ENCODE measurements at places on chromosomes 11 and 22.

DNA sequence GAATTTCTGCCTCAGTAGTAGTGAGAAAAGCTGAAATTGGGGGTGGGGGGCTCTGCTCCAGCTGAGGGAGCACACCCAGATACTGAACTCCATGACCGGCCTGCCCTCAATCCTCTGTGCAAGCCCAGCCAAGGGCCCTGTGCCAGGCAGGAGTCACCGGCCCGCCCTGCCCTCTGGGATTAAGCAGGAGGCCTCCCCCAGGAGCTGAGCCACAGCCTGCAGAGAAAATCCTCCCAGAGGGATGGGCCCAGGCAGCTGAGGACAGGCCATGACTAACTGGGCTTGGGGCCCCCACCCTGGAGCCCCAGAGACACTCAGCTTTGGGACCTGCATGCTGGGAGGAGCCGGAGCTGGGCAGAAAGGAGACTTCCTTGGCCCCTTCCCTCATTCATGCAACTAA, 48.8 kb downstream of the MN1 start:
- peak; percentile 93 for DNase-seq

- DNase-seq, result no peak
These were observed 631.4 kb upstream of the B3GAT1 start for GRCh38 chr11:135043434-135043833.

DNA sequence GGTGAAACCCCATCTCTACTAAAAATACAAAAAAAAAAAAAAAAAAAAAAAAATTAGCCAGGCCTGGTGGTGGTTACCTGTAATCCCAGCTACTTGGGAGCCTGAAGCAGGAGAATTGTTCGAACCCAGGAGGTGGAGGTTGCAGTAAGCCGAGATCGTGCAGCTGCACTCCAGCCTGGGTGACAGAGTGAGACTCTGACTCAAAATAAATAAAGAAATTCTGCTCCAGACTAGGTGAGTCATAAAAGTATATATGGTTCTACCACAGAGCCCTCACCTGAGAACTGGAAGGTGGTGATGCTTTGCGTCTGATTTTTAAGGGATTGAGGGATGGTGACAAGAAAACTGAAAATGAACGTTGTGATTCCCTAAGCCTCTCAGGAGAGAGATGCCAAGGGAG, 58.4 kb downstream of the NTM start:
- no peak for DNase-seq

DNA sequence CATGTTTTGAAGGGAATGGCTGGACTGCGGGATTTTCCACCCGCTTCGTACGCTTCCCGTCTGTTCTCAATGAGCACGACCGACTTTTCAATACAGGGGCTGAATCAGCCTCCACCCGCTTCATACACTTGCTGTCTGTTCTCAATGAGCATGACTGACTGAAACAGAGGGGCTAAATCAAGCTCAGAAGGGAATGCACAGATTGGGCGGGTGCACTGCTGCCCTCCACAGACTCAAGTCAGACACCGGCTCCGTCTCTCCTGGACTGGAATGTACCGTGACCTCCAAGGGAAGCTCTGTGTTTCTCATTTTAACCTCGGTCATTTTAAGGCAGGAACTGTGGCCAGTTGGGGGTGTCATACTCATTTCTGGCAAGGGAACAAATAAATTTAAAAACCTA, 48.5 kb downstream of the BRD1 start:
- DNase-seq, result no peak

GRCh38 chr11:72781313-72782080, 12.3 kb downstream of the STARD10 start:
- DNase-seq, result no peak

Data from mammary epithelial cell (primary cell).